ENCODE measurements at places on chromosomes 11 and 22.

- DNase-seq: no peak
Measured at GRCh38 chr22:19111140-19111539, 11.1 kb downstream of the DGCR2 start.

DNA sequence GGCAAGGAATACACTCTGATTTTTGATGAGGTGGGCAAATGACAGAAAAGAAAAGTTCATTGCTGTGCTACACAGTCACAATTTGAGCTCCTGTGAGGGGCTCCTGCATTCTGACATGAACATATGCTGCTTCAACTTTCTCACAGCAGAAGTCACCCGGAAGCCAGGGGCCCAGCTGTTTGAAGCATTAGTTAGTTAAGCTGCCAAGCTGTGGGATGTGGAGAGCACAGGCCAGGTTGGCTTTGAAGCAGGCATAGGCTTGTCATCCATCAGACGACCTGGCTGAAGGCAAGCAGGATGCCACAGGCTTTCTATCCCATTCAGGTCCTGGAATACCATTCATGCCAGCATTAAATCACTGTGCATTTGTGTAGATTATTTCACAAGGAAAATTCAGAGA lies 63.1 kb downstream of the MTNR1B start:
- DNase-seq: no peak

GRCh38 chr11:119797123-119797611 lies 68.2 kb upstream of the NECTIN1 start:
- no peak for DNase-seq

GRCh38 chr11:7251487-7251835 lies 243 bp upstream of the SYT9 start:
- no peak for DNase-seq

- DNase-seq: no peak
Measured at GRCh38 chr11:77027275-77027674, 6.9 kb upstream of the B3GNT6 start.

- peak; percentile 10 for DNase-seq
Measured at GRCh38 chr11:132357811-132358572, 987.6 kb downstream of the NTM start.

- DNase-seq: no peak
Measured at GRCh38 chr11:122157653-122158161, 41.7 kb upstream of the BLID start.

GRCh38 chr11:47372422-47372821 lies 5.9 kb downstream of the SPI1 start:
- DNase-seq: no peak

- no peak for DNase-seq
Measured at GRCh38 chr11:86446163-86446923, 71.7 kb downstream of the CCDC81 start.

DNA sequence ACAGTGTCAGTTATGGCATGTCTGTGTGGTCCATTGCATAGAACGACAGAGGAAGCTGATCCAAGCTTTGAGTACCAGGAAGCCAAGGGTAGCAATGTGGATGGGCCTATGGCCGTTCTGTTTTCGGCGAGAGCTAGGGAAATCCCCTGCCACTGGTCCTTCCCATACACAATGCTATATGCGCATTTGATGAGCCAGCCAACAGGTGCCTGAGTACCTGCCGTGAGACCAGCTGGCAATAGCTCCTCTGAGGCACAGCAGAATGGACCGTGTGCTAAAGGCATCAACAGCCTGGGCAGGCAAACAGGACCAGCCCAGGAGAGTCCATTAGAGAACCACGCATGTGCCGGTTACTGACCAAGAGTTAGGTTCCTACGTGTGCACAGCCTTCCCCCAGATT lies 753.0 kb downstream of the NTM start:
- DNase-seq: no peak

DNA sequence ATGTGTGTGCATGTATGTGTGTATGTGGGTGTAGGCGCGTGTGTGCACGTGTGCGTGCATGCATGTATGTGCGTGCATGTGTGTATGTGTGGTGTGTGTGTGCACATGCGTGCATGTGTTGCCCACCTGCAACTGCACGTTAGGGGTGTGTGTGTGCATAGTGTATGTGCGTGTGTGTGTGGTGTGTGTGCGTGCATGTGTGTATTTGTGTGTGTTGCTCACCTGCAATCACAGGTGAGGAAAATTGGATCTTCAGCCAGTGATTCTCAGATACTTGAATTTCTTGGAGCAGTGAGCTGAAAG lies 54.3 kb downstream of the ST14 start:
- DNase-seq: no peak

DNA sequence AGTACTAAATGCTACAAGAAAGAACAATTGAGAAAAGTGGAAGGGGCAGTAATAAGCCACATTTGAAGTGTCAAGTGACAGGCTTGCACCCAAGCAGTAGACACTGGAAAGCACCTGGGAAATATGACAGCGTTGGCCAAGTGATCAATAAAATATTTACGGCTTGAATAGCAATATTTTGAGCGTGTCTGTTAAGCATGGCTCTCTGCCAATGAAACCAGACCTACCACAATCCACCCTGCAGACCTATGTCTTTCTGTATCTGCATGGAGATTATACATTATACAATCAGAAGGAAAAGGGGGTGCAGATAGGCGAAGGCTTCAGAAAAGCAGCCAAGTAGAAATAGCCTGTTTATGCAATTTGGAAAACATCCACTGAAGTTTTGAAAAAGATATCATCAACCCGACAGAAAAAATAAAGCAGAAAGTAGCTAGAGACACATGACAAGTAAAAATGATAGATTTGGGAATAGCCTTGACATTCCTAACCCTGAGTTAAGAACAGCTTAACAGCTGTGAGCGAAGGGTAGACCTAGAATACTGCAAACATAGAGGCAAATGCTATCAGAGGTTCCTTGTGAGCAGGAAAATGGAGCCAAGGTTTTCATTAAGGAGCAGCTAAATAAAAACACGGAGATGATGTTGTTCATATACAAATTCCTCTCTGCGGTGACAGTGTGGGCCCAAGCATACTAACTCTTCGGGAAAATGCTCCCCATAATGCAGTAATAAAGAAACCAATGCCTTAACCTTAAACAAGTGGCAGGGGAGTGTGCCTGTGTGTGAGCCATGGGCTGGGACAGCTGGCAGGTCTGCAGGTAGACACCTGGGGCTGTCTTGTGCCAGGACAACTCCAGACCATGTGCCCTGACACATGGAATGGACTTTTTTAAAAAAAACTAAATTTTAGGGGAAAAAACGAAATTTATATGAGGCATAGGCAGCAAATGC lies 71.3 kb downstream of the ETS1 start:
- peak; percentile 49 for DNase-seq

- DNase-seq: no peak
Measured at GRCh38 chr11:131223198-131223991, 147.0 kb upstream of the NTM start.

- DNase-seq: no peak
Measured at GRCh38 chr11:11553573-11553972, 68.2 kb downstream of the GALNT18 start.

- no peak for DNase-seq
Measured at GRCh38 chr11:98944461-98944860, 76.3 kb upstream of the CNTN5 start.

GRCh38 chr11:70651031-70651430 lies 252.7 kb downstream of the CTTN start:
- DNase-seq: no peak

GRCh38 chr11:70506658-70506970 lies 108.3 kb downstream of the CTTN start:
- DNase-seq: no peak

DNA sequence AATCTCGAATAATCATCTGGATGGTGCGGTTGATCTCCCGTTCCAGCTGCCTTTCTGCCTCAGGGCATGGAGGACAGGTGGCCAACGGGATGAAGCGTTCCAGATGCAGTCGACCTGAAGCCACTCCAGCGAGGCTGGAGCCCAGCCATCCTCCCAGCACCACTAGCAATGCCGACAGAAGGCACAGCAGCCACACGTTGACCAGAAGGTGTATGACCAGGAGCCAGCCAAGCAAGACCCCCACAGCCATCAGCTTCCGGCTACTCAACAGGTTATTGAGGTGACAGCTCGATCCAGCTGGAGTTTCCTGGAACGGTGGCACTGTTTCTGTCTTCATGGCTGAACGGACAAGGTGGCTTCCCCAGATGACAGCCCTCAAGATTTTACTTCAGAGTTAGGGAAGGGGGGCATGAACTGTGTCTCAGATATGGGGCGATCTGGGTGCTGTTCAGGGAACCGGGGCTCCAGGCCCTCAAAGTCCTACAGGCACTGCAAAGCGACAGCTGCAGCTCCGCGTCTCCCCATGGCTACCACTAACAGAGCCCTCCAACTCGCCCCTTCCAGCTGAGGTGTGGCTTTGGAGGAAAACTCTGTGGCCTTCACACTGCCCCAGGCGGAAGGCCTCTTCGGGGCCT lies 559 bp downstream of the SNX19 start:
- no peak for DNase-seq

DNA sequence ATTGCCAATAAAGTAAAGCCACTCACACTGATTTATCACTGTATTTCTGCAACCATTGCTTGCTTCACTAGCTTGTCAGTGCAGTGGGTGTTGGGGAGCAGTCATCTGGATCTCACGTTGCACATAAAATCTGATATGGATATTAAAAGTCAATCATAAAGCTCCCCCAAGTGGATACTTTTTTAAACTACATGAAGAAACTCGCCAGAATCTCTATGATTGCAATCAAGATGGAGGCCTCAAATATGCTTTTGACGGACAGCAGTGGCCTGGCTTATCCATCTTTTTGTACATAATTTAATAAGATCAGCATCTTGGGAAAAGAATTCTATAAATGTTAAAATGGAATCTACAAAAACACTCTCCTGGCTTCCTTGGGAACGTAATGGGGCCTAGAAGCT lies 137.7 kb downstream of the WT1 start:
- peak; percentile 6 for DNase-seq

GRCh38 chr11:70005107-70005818 lies 72.9 kb upstream of the ANO1 start:
- no peak for DNase-seq

DNA sequence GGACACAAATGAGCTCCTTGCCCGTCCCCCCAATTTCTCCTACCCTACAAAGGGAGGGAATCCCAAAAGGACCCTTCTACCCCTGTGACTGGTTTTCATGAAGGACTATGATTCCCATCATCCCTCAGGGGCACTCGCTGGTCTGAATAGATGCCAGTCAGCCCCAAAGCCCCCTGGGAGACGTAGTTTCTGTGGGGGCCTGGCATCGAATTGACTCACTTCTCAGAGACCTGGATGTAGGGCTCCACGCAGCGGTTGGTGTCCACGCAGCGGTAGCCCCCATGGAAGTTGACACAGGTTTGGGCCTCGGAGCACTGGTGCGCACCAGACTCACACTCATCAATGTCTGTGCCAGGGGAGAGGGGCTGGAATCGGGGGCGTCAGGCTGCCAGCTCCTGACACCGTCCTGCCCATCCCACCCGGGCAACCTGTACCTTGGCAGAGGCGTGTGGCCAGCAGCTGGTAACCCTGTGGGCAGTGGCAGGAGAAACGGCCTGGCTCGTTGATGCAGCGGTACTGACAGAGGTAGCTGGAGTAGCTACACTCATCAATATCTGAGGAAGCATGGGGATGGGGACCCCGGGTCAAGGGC lies 4.4 kb downstream of the EFEMP2 start:
- peak; percentile 45 for DNase-seq

DNA sequence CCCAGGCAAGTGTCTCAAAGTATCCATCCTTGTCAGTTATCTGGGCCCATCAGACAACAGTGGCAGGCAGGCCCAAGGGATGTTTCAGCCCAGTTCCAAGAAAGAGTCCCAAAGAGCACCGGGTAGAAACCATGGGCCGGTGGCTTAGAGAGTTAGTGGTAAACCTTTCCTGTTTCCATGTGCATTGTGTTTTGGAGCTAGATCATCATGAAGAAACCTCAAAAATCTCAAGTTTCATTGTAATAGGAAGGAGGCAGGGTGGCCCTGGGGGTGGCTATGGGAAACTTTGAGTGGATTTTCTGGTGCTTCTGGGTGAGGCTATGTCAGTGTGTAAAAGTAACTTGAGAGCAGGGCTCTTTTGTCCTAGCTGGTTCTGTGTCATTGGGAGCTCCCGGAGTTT lies 68.1 kb downstream of the UBASH3B start:
- DNase-seq: no peak

DNA sequence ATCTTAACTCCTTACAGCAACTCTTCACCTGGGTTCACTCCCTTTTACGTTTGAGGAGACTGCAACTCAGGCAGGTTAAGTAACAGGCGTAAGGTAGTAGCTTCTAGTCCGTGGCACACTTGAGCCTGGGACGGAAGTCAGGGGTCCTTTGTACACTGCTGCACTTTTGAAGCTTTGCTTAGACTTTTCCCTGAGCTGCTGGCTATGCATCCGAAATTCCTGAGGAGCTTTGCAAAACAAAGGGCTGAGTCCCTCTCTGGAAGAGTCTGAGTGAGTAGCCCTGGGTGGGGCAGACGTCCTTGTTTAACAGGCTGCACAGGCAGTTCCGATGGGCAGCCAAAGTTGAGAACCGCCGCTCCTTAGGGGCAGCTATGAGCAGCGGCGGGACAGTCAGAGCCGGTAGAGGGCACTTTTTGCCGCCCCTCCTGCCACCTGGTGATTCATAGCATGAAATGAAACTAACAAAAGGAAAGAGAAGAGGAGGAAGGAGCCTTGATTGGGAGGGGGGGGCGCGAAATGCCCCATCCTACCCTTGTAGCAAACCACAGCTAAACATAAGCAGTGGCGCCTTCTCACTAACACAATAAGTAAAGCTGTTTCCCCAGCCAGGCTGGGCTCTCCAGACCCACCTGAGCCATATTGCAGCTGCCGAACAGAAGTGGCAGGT lies 1.4 kb downstream of the TMEM109 start:
- peak; percentile 79 for DNase-seq

- DNase-seq: no peak
Measured at GRCh38 chr22:43154887-43155536, 3.7 kb downstream of the TSPO start.

DNA sequence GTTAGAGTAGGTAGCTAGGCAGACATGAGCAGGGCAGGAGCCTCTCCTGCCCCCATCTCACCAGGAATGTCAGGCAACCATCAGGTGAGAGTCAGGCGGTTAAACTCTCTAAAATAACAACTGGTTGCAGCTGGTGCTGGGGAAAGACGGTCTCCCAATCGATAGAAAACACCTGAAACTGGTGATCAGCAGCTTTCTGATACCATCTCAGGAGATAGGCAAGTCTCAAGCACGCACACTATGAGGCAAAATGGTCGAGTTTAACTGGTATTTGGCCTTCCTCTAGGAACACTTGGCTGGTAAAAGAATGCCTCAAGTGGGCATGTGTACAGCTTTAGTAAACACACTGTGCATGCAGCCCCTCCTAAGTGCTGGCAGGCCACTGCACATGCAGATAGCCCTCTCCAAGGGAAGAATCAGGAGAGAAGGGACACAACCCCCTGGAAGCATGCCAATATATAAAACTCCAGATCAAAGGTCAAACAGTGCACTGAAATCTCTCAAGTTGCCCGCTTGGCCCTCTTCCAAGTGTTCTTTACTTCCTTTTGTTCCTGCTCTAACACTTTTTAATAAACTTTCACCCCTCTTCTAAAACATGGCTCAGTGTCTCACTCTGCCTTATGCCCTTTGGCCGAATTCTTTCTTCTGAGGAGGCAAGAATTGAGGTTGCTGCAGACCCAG lies 88.7 kb downstream of the USP35 start:
- no peak for DNase-seq

- DNase-seq: no peak
Measured at GRCh38 chr22:47207387-47207786, 444.9 kb downstream of the TBC1D22A start.

Data from CD4-positive, alpha-beta T cell treated with Interleukin-12 subunit alpha and Interleukin-12 subunit beta, for 1 hour (primary cell).